Activated T-cell treated with anti-CD3 and anti-CD28 coated beads for 4 hours (primary cell): ENCODE measurements at places on chromosomes 13 and 19.
A peak's percentile ranks its signal among the peaks of the same experiment; 100 is the strongest.

- DNase-seq, result no peak
These were observed 4.9 kb downstream of the SSC5D start for GRCh38 chr19:55493052-55493644.

- no peak for DNase-seq
These were observed 618 bp downstream of the HAUS8 start for GRCh38 chr19:17074634-17075034.

- DNase-seq, result no peak
These were observed 632 bp downstream of the MARK4 start for GRCh38 chr19:45251452-45252354.

DNA sequence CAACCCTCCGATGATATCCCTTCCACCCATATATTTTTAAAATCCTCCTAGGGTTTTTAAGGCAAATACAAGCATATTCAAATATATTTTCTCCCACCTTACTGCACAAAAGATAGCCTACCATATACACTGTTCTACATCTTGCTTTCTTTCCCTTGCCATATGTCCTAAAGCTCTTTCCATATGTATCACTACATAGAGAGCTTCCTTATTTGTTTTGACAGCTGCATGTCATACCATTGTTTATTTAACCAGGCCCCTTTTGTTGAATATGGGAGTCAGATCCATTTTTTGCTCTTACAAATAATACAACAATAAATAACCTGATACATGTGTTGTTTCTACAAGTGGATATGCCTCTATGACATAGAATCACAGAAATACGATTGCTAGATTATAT is 32.8 kb upstream of the WDFY2 start:
- no peak for DNase-seq

DNA sequence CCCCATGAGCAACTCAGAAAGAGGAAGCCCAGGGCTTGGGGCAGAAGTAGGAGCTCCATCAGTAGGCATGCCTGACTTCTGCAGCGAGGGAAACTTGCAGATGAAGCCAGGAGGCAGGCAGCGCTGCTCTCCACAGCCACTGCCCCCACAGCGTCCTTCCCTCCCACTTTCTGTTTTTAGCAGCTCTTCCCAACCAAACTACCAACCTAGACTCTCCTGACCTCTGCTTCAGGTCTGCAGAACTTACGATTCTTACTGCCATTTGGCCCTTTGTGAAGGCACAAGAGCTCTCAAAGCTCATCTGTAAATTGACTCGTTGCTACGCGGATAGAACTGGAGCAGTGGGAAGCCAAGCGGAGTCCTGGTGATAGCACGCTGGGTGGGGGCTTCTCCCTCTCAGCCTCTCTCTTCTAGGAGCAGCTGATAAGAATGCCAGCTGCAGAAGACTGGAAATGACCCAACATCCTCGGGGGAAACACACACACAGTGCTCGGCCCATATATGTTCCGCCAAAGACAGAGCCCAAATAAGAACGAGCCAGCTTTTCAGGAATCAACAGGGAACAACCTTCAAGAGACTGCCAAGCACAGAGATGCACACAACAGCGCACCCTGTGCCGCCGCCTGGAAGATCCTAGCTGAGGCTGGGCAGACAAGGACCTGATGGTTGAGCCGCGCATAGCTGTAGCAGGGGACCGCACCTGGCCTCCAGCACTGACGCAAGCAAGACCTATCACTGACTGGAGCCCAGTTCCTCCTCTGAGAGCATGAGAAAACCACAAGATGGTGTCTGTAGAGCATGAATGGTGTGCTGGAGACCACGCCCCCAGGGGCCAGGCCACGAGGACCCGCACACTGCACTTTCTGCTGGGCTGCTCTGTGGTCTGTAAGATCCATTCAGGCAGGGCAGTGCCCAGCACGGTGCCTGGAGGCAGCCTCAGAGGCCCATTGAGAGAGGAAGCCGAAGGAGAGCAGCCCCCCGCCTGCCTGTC is 15.9 kb upstream of the SLC35E1 start:
- no peak for DNase-seq

- DNase-seq, result no peak
These were observed 815 bp downstream of the MAP3K10 start for GRCh38 chr19:40191836-40192646.

DNA sequence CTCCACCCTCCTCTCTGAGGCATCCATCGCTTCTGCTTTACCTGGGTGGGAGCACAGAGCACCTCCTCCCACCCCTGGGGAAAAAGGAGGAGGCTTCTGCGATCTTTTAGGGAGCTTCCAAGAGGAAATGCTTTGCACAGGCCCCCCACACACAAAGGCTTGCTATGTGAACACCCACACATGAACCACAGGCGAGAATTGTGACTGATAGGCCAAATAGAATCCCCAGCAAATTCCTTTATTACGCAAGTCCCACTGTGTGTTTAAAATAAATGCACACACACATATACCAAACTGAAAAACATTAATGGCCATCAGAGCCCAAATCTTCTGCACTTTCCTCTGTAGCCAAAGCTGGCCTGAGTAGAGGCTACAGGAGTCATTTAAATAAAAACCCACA is 50.6 kb downstream of the HSPH1 start:
- DNase-seq, result no peak

DNA sequence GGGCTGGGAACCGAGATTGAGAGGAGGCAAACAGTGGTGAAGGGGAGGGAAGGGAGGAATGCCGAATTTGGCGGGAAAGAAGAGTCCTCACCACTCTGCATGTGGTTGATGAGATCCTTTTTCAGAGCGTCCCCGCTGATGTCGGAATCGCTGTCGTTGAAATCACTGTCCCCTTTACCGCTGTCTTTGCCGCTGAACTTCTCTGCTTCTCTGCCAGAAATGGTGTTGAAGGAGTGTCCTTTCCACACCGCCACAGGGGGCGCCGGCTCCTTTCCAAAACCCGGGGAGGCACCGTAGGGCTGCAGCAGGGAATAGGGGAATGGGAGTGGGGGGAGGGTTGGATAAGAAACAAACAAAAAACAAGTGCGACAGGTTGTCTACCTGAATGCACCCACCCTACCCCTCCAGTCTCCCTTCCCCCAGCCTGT is 3.1 kb downstream of the PCDH8 start:
- DNase-seq, result no peak

GRCh38 chr13:98650396-98651107 is 73.6 kb upstream of the STK24 start:
- DNase-seq, result no peak

DNA sequence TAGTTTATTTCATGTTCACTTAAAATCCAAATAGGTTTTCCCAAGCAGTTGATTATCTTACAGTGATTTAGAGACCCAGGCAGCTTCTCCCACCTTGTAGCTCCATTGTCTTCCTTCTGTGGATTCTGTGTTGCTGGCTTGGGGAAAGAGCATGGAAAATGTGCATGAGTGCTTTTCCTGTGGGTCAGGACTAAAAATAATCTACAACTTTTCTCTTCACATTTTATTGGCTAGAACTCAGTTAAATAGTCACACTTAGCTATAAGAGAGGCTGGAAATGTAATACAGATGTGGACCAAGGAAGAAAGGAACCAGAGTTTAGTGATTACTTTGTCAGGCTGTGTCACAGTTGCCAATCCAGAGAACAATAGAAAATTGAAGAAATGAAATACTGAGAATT is 198.8 kb downstream of the NBEA start:
- DNase-seq, result no peak

GRCh38 chr13:84985860-84986259 is 813.4 kb downstream of the SLITRK6 start:
- no peak for DNase-seq

- DNase-seq, result no peak
These were observed 6.5 kb upstream of the S1PR4 start for GRCh38 chr19:3171894-3172672.

- no peak for DNase-seq
These were observed 24.6 kb downstream of the CARM1 start for GRCh38 chr19:10895920-10896319.

DNA sequence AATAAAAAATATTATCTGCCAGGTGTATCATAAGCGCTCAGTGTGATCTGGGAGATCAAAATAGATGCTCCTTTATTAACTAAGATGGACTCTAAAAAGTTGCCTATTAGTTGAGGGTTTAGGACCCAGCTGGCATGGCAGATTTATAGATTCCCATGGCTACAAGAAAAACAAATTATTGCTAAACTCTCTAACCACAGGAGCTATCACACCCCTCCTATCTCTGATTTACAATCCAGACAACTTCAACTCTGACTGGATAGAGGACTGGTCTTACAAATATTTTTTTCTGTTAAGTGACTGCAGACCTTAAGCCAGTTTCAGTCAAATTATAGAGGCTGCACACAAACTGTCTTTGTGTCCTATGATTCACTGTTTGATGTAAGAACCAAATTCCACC is 45.4 kb upstream of the MYCBP2 start:
- DNase-seq, result no peak

DNA sequence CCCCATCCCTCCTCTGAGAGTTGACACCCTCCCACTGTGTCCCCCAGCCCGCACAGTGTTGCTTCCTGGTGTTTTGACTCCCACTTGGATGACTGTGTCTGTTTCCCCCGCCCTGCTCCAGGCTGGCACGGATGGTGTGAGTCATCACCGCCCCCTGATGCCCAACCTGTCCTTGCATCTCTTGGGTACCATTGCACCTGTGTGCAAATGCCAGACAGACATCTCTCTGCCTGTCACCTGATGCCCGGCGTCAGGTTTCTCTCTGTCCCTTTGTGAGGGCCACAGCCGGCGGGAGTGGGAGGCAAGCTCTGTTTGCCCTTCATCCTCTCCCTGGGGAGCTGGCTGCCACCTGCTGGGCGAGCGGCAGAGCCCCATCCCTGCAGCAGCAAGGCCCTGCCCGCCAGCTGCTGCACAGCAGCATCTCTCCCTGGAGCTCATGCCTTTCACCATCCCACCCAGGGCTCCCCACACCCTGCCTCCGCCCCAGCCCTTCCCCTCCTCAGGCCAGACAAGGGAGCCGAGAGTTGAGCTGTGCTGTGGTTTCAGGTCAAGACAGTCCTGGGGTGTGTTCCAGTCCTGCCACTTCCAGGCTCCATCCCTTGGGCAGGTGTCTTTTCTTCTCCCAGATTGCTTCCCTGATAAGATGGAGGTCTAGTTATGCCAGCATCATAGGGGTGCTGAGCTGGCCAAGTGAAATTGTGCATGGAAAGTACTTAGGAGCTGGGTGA is 29.7 kb downstream of the NKPD1 start:
- DNase-seq, result peak; percentile 25

- DNase-seq, result no peak
These were observed 449.3 kb downstream of the PCDH9 start for GRCh38 chr13:66780814-66781213.

- DNase-seq, result no peak
These were observed 3.9 kb upstream of the KLK15 start for GRCh38 chr19:50837300-50837699.

GRCh38 chr13:113669231-113669754 is 2.3 kb downstream of the GRK1 start:
- DNase-seq, result no peak

DNA sequence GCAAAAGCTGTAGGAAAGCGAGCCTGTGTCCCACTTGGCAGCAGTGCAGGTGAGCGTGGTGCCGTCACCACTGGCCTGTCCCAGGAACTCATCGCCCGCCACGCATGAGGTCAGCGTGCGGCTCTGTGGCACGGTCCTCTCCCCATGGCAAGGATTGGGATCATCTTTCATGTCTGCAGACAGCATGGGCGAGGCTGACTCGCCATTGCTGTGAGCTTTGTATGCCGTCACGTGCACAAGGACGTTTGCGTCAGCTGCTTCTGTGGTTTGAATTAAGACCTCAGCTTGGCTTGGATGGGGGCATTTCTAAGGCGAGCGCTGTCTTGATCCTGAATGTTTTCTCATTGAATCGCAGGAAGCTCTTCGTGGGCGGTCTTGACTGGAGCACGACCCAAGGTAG is 9.8 kb downstream of the DAZAP1 start:
- DNase-seq, result no peak

- peak; percentile 55 for DNase-seq
These were observed 822 bp upstream of the ZNF274 start for GRCh38 chr19:58181902-58182576.

- DNase-seq, result no peak
These were observed 158.0 kb downstream of the DLEU7 start for GRCh38 chr13:50685491-50685890.

DNA sequence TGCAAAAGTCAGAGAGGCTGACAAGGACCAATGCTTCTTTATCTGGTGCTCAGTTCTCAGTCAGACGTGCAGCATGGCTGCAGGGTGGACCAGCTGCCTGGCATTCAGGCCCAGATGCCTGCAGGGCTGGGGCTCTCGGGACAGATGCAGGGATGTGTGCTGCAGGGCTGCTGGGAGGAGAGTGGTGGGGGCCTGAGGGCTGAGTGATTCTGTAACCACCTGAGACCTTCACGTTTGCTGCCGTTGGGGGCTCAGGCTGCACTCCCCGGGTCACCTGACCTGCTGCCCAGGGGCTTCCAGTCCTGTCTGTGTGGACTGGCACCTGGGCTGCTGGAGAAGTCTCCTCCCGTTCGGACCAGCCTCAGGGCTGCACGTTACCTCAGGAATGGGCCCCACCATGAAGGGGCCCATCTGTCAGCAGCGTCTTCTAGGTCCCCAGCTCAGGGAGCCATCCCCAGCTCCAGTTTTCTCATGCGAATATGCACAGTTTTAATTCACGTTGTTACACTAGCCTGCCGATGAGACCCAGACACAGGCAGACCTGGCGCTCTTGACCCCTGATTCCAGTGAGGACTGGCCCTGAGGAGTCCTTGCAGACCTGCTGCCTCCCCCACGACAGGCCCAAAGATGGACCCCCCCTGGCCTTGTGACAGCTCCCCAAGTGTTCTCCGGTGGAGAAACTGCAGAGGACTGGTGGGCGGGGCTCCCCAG is 16.9 kb downstream of the KCTD15 start:
- DNase-seq, result no peak

DNA sequence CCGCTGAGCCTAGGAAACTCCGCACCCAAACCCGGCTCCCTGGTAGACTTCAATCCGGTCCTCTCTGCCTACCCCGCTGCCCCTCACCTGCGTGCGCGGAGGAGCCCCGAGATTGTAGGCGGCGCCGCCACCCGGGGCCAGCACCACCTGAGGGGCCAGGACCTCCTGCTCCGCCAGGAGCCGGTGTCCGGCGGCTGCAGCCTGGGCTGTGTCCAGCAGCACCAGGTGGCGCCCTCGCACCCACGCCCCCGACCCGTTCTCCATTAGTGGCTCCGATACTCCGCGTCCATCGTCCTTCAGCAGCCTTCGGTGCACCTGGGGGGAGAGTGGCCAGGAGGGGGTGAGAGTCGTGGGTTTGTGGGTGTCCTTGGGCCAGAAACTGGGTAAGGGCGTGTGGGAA is 18.5 kb downstream of the MAN2B1 start:
- DNase-seq, result no peak
